Parietal lobe (tissue), 2 donors: ENCODE measurements at places on chromosomes 2 and 18. TPM values are rescaled to one million over a fixed set of nuclear protein-coding genes. Genes with fewer than 3 reads are reported as not detected.

STAMBP gene
- 19.1 TPM for total RNA-seq

EIPR1 gene
- 41.6 TPM for total RNA-seq

EGR4 gene
- total RNA-seq = not detected

LRP1B gene
- total RNA-seq = 117 TPM

SLC38A11 gene
- 7.8 TPM for total RNA-seq

TSPYL6 gene
- total RNA-seq = 0.31 TPM

TEX44 gene
- not detected for total RNA-seq

SERPINB3 gene
- not detected for total RNA-seq

USP37 gene
- 43.8 TPM for total RNA-seq

MERTK gene
- 5.9 TPM for total RNA-seq

ABCG5 gene
- total RNA-seq = not detected

MPPE1 gene
- total RNA-seq = 31.9 TPM

RNU2-63P gene
- total RNA-seq = not detected

FEV gene
- not detected for total RNA-seq

DSC1 gene
- total RNA-seq = not detected

RBM45 gene
- total RNA-seq = 30.7 TPM

TWIST2 gene
- total RNA-seq = not detected

CYP27A1 gene
- total RNA-seq = 3.4 TPM

RTP5 gene
- total RNA-seq = 3.1 TPM

ASAP2 gene
- 72.6 TPM for total RNA-seq

FIGLA gene
- not detected for total RNA-seq

TCF4 gene
- 1,475 TPM for total RNA-seq

MEX3C gene
- 102 TPM for total RNA-seq

ABCG8 gene
- total RNA-seq = 0.31 TPM

KRCC1 gene
- 11.6 TPM for total RNA-seq

VPS4B gene
- total RNA-seq = 32.6 TPM

DARS1 gene
- total RNA-seq = 44.4 TPM

MEIS1 gene
- total RNA-seq = 27.5 TPM

SF3B6 gene
- 86.1 TPM for total RNA-seq

CHRNG gene
- not detected for total RNA-seq

SALL3 gene
- 17.2 TPM for total RNA-seq

ZFAND2B gene
- 17.5 TPM for total RNA-seq

SCYGR4 gene
- not detected for total RNA-seq

CPLX4 gene
- total RNA-seq = not detected

IFIH1 gene
- 2.2 TPM for total RNA-seq

RUFY4 gene
- not detected for total RNA-seq

CPO gene
- not detected for total RNA-seq

POTEJ gene
- not detected for total RNA-seq

CFAP210 gene
- total RNA-seq = 2.2 TPM

GPR55 gene
- not detected for total RNA-seq

C1GALT1C1L gene
- total RNA-seq = not detected

CAPN13 gene
- 0.31 TPM for total RNA-seq
